ENCODE measurements at places on chromosomes 13 and 19.

DNA sequence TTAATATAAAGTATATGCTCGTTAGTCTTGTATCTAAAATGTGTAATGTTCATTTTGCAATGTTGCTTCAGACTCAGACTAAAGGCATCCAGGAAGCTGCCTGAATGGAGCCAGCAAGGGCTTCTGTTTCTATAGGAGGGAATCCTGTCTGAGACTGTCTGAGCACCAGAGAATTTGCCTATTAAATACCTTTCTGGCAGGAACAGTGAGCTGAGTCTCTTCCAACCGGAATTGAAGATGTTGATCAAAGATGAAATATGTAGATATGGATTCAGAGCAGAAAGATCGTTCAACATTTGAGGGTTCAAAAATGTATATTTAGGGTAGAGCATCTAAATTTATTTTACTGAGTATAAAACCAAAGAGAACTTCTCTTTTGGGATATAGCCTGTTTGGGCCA is 20.9 kb downstream of the MYO16 start:
- no peak for DNase-seq

- no peak for DNase-seq
These were observed 54.5 kb downstream of the CCDC70 start for GRCh38 chr13:51916051-51916818.

DNA sequence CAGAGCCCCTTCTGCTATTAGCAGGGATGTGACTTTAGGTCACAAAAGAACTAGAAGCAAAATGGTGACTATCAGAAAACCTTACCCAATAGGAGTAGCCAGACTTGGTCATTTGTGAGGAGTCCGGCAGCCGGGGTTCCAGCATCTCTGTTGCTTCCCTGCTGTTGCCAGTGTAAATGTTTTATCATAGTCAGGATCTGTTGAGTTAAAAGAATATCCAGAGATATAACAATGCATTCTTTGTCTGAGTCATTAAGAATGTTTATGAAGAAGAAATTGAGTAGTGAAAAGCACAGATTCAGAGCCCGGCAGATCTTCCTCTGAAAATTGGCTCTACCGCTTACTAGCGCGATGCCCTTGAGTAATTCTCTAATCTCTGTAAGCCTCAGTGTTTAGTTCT is 84.2 kb downstream of the COL4A2 start:
- no peak for DNase-seq

DNA sequence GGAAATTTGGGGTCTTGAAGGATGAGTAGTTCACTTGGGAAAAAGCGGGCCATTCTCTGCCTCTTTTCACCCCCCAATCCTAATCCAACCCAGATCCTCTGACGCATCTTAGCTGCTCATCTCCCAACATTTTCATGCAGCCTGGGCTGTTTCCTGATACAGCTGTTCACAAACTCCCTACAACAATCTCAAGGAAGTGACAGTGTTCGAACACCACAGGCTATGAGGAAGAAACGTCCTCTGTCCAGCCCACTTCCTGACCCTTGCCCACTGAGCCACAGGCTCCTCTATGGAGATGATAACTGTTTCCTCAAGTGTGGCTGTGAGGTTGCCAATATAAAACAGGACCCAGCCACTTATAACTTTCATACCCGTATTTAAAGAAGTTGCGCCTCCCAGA is 16.2 kb downstream of the LMTK3 start:
- DNase-seq, result no peak

DNA sequence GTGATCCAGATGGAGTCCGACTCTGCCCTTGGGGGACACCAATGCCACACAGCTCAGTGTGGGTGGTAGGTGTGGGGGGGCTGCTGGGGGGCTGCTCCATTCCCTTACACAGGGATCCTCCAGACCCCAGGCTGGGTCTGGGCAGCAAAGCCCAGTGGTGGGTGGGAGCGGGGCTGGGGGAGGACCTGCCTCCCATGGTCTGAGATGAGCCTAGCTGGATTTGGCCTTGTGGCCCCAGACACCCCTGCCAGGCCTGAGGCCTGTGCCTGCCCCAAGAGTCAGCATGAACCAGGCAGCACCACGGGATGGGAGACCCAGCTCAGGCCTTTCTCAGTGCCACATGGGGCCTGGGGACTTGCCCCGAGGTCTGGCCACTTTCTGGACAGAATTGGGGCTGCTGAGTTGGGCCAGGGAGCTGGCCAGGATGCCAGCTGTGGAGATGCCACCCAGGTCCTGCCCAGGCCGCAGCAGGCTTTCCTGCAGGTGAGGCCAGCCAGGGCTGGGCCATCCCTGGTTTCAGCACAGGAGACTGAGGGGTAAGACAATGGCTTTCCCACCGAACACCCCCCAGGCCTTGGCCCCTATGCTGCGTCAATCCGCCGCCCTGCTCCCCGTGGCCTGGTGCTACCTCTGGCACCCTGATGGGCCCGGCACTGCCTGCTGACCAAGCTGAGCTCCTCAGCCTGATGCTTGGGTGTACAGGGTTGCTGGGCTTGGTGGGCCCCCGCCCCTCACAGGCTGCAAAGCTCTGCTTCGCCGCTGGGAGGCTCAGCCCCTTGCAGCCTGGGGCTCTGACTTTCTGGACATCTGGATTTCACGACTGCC is 24.2 kb downstream of the CEBPG start:
- DNase-seq, result no peak

- DNase-seq, result no peak
These were observed 64.8 kb upstream of the ZNF536 start for GRCh38 chr19:30307191-30307974.

DNA sequence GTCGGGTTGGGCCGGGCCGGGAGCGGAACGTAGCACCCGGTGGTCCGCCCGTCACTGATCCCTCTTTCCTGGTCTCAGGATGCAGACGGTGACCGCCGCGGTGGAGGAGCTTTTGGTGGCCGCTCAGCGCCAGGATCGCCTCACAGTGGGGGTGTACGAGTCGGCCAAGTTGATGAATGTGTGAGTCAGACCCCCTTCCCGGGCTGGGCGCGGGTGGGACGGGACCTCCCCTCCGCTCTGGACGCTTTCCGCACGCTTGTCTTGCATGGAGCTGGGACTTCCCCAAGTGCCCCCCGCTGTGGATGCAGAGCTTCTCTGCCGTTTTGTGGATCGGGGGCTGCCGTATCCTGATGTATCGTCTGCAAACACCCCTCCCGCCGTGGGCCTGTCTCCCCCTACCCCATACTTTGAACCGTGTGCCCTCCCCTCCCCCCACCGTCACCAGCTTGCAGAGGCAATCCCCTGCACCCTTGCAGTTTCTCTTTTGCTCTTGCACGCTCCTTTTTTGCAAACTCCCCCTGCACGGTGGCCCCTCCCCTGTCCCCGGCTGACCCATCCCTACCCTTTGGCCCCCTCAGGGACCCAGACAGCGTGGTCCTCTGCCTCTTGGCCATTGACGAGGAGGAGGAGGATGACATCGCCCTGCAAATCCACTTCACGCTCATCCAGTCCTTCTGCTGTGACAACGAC is 669 bp downstream of the GADD45B start:
- peak; percentile 55 for DNase-seq

DNA sequence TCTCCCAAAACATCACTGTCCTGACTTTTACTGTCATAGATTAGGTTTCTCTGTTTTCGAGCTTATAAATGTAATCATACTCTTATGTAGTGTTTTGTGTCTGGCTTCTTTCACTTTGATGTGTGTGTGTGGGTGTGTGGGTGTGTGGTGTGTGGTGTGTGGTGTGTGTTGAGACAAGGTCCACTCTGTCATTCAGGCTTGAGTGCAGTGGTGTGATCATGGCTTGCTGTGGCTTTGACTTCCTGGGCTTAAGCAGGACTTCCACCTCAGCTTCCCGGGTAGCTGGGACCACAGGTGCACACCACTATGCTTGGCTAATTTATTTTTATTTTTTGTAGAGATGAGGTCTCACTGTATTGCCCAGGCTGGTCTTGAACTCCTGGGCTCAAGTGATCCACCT is 59.6 kb downstream of the PDS5B start:
- no peak for DNase-seq

DNA sequence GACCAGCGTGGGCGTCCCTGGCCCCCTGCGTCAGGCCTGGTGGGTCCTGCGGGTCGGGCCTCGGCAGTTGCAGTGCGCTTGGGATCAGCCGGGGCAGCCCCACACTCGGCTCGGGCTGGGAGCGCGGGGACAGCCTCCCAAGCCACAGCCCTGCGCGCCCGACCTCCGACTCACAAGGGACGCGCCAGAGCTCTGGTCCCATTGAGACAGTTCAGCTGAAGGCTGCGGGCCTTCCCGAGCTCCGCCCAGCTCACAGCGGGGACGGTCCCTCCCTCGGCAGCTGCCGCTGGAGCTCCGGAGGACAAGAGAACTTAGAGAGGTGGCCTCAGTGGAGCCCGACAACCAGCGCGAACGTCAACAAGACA is 45.7 kb upstream of the ZNF730 start:
- no peak for DNase-seq

DNA sequence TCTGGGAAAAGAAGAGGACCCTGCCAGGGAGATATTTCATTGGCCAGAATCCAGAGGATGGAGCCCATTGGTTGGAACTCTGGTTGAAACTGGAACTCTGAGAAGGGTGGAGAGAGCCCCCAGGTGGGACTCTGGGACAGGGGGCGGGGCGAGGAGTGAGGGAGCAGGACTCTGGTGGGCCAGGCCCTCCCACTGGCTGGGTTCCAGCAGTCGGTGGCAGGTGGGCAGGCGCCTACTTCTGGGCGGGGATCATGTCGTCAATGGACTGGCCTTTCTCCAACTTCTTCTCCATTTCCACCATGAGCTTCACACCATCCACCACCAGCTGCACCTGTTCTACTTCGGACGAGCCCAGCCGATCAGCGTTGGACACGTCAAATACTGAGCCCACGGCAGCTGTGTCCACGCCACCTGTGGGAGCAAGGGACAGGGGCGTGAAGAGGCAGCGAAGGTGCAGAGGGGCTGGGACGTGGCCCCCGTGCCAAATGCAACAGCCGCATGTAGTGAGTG is 16.1 kb downstream of the CKM start:
- no peak for DNase-seq

GRCh38 chr19:16094360-16095070 is 17.2 kb upstream of the RAB8A start:
- DNase-seq, result no peak

DNA sequence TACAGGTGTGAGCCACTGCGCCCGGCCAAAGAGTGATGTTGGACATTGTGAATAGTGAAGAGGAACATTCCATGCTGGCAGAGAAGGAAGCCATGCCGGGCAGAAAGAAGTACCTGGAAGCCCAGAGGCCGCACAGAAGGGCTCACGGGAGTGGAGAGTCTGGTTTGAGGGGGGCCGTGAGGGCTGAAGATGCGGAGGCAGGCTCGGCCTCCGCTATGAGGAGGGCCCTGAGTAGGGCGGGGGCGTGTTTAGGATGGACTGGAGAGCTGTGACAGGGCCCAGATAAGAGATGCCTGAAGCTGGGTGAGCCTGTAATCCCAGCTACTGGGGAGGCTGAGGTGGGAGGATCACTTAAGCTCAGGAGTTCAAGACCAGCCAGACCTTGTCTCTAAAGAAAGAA is 1.6 kb downstream of the JOSD2 start:
- no peak for DNase-seq

- no peak for DNase-seq
These were observed 56.6 kb downstream of the TUBGCP3 start for GRCh38 chr13:112531263-112531794.

DNA sequence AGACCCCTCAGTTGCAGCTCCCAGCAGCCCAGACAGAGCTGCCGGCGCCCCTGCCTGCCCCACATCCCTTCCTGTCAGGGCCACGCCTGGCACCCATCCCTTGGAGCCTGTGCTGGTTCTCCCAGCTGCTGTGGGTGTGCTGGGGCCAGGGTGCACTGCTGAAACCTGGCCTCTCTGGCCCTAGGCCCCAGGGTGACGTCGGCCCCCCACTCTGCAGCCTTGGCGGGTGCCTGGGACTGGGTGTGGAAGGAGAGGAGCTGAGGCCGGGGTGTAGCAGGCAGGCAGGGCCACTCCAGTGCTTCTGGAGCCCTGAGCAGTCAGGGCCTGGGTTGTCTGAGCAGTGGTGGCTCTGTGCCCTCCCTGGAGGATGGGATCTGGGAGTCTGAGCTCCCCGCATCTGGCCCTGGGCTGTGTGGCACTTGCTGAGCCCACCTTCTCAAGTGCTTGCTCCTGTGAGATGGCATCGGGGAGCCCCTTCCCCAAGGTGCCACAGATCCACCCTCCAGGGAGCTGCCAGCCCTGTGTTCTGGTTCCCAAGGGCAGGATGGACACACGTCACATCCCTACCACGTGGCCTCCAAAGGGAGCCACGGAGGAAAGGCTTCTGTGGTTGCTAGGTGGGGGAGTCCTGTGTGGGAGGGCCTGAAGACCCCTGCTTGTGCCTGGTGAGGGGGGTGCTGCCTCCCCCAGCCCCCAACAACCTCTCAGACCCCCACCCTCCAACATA is 5.2 kb downstream of the PLEKHJ1 start:
- DNase-seq, result no peak

DNA sequence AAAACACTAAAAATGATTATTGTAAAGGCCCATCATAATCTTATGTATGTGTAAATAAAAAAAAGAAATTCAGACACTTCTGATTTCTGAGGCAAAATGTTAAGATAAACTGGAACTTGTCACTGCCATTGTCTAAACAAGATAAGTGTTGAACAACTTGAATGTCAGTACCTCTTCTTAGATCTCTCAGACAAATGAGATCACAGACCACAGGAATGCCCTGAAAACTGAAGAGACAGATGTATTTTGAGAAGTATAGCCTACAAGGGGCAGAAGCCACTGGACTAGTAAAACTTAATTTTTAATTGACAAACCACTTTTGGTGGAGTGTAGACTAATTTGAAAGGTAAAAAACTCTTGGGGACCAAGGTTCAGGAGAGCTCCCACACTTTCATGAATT is 375.5 kb upstream of the SLITRK5 start:
- no peak for DNase-seq

DNA sequence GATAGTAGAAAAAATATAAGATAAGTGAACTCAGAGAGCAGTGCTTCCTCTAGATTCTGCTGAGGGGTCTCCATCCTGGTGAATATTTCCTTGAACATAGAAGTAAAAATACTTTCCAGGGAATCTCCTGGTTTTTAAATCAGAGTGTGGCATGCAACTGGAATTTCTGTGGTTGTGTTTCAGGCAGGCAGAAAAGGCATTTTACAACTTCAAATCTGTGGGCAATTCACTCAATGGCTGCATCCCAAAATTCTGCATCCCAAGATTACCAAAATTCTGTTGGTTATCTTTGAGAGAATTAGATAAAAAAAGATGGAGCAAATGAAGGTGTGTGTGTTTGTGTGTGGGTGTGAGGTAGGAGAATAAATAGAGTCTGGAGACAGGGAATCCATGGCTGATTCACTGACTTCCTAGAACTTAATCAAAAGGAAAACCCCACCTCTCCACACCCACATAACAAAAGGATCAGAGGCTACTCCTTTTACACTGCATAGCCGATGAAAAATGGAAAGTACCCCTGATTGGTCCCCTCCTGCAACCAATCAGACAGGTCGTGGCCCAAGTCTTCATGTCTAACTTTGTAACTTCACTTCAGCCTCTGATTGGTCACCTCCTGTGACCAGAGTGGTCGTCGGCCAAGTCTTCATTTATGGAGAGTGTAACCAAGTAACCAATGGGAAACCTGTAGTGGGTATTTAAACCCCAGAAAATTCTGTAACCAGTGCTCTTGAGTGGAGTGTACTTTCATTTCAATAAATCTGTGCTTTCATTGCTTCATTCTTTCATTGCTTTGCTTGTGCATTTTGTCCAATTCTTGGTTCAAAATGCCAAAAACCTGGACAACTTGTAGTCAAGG is 112.8 kb downstream of the DLEU7 start:
- no peak for DNase-seq

All from CD4-positive, alpha-beta T cell treated with Interleukin-15 for 1 hour (primary cell).